ENCODE measurements at places on chromosomes 13 and 19.

- no peak for DNase-seq
Observed at GRCh38 chr13:88086577-88086976, 415.4 kb downstream of the SLITRK5 start.

- DNase-seq = no peak
Observed at GRCh38 chr19:18379803-18380747, 5.9 kb upstream of the GDF15 start.

DNA sequence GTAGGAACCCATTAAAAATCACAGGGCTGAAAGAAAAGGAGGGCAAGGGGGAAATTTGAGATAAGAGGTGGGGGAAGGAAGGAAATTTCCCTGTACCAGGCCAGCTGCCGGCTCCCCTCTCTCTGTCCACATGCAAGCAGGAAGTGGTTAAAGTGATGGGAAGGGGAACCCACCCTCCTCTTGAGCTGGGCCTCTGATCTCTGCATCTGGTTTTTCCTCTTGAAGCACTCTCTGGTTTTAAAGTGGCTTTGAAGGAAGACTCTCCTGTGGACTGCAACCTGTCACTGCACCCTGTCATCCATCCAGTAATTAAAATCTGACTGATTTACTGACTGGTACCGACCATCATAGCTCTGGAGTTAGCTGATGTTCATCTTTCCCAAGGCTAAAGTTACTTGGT, 239.6 kb downstream of the TSHZ3 start:
- DNase-seq = no peak

DNA sequence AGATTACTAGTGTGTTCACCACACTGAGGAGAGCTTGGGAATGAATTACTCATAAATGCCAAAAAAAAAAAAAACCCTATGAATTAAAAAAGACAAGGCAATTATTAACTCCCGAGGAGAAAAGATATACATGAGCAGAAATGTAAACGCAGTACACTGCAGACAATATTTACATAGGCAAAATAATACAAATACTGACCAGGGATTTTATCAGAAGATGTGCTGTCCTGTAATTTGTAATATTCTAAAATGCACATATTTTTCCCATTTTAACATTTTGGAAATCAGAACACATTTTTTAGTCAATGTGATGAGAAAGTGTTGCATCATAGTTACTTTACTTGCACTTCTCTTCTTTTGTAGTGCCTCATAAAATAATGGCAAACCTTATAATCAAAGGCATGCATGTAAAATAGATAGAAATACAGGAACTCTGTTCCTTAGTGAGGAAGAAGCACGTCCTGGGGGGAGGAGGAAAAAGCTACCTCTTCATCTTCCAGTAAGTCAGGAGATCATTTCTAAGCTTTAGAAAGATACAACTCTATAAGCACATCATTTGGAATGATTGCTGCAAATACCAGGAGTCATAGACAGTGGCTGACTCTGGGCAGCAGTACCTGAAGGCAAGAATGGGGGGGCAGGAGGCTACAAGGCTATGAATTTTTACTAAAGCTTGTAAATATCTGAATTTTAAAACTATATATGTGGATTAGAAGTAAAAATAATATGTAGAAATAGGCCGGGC, 46.3 kb upstream of the KATNAL1 start:
- no peak for DNase-seq

GRCh38 chr13:75806117-75806516, 170.0 kb downstream of the LMO7 start:
- no peak for DNase-seq

- DNase-seq = no peak
Observed at GRCh38 chr13:92303428-92303827, 905.0 kb downstream of the GPC5 start.

- no peak for DNase-seq
Observed at GRCh38 chr13:44368599-44369368, 4.8 kb upstream of the SERP2 start.

DNA sequence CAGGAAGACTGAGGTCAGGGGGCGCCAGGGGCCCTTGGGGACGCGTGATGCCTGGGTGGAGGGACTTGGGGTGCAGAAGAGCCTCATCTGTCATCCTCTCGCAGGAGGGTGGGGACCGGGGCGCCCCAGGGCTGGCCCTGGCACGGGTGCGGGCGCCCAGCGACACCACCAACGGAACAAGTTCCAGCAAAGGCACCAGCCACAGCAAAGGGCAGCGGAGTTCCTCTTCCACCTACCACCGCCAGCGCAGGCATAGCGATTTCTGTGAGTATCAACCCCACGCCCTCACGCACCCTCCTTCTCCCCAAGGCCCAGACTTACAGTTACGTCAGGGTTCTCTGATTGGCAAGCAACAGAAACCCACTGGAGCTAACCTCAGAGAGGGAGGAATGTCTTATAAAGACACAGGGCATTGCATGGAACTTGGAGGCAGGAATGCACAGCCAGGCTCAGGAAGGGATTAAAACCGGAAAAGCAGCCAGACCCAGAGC, 29.4 kb downstream of the MARK4 start:
- no peak for DNase-seq

GRCh38 chr13:63285426-63285825, 1869.8 kb upstream of the PCDH20 start:
- DNase-seq = no peak

DNA sequence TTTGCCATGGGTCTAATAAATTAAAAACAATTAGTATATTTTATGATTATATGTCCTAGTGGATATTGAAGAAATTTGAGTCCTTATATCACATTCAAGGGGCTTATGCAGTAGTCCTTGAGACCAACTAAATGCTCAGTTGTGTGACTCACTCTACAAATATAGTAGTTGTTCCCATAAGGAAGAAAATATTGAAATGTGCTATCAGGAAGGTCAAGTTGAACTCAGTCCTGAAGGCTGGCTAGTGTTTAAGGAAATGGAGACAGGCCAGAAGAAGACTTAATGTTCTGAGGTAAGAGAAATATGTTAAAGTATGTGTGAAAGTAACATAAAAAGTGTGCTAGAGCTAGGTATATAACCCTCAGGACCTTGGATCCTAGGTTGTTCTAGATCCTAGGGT, 766.1 kb upstream of the GPC6 start:
- no peak for DNase-seq

DNA sequence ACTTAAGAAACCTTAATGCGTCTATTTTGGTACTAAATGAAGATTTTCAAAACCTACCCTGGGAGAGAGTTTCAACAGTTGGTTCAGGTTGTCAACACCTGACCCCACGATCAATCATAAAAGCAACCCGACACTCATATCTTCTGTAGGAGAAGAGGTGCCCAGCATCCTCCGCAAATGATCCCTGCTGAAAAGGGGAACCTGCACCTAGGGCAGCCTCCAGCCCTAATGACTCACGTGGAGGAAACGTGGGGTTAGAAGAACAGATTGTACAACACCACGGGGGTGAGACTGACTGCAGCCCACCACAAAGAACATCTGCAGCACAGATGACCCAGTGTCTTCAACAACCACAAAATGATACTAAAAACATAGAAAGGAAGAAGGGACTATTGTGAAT, 116.3 kb downstream of the RAB20 start:
- no peak for DNase-seq

- DNase-seq = no peak
Observed at GRCh38 chr13:109974354-109974753, 188.0 kb upstream of the IRS2 start.

- no peak for DNase-seq
Observed at GRCh38 chr13:110484290-110485048, 77.1 kb downstream of the RAB20 start.

- DNase-seq = no peak
Observed at GRCh38 chr13:57569986-57570385, 61.6 kb upstream of the PCDH17 start.

DNA sequence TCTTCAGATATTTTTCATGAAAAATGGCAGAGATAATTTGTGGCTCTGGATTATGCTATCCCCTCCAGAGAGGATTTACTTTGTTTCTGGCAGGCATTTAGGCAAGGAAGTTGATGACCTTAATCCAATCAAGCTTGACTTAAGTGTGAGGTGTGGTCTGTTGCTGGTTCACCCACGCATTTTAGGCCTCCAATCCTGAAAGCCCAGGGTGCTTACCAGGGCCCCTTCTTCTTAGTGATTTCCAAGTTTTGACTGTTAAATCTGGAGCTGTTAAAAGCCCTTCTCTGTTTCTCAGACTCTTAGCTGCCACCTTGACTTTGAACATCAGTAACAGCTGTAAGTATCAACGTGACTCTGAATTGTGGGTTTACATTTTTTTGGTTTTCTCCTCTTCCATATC, 161.8 kb downstream of the DNAJC15 start:
- no peak for DNase-seq

- no peak for DNase-seq
Observed at GRCh38 chr19:54478677-54479266, 5.7 kb upstream of the CDC42EP5 start.

DNA sequence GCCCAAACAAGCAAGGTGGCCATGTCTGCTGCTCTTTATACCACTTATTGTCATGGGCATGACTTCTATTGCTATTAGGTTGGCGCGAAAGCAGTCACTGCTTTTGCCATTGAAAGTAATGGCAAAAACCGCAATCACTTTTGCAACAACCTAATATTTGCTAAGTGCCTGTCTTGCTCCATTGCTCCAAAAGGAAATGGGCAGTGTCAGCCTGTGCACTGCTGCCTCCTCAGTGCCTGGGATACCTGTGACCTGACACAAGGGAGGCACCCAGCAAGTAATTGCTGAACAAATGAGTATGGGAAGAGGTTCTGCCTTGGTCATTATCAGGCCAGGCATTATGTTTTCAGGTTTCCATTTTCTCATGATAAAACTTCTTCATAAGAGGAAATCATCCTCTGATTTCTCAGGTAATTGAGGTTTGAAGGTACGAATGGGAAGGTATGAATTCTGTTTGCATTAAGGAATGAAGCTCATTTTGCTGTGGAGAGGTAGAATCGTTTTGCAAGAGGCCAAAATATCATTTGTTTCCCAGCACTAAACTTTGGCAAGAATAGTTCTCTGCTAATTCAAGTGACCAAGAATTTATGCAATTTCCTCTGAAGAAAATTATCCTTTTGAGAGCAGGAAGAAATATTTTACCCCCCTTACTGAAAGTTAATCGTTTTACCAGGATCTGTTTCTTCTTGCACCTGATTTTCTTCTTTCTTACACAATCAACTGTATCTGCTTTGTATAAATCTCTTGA, 128.4 kb upstream of the SPRY2 start:
- DNase-seq = no peak

- no peak for DNase-seq
Observed at GRCh38 chr19:45419396-45419795, 4.3 kb downstream of the ERCC1 start.

GRCh38 chr13:44763615-44764301, 187.6 kb upstream of the TSC22D1 start:
- no peak for DNase-seq

- DNase-seq = no peak
Observed at GRCh38 chr19:2119921-2120785, 23.4 kb downstream of the IZUMO4 start.

DNA sequence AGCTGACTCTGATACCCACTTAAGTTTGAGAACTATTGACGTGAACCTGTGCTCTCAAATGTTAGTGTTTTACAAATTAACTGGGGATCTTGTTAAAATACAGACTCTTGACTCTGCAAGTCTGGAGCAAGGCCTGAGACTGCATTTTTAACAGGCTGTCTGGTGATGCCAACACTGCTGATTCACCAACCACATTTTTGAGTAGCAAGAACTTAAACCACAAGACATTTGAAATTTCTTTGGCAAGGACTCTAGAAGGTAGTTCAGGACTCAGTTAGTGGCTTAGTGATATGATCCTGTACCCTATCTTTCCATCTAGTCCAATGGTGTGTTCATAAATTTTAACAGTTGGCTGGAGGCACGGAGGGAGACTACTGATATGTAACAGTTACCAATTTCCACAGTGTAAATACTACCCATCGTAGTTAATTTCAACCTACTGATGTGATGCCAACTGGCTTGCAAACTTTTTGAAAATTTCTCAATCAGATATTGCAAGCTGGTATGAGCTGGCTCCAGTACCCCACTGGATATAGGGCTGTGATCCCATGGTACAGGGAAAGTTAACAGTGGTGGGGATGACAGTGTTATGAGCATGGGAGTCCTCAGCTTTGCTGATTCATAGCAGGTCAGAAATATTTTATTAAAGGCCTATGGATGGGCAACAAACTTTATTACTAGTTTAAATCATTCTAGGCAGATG, 255.1 kb downstream of the TBC1D4 start:
- DNase-seq = no peak

- no peak for DNase-seq
Observed at GRCh38 chr19:46546194-46546896, 50.7 kb upstream of the PNMA8B start.

GRCh38 chr19:52464798-52465470, 11.6 kb downstream of the ZNF578 start:
- DNase-seq = no peak

DNA sequence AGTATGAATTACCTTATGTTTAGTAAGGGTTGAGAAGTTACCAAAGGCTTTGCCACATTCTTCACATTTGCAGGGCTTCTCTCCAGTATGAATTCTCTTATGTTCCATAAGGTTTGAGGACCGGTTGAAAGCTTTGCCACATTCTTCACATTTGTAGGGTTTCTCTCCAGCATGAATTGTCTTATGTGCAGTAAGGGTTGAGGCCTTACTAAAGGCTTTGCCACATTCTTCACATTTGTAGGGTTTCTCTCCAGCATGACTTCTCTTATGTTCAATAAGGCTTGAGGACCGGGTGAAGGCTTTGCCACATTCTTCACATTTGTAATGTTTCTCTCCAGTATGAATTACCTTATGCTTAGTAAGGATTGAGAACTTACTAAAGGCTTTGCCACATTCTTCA, 26.7 kb downstream of the ZNF728 start:
- no peak for DNase-seq

GRCh38 chr13:110989331-110989730, 74.5 kb upstream of the ANKRD10 start:
- no peak for DNase-seq

DNA sequence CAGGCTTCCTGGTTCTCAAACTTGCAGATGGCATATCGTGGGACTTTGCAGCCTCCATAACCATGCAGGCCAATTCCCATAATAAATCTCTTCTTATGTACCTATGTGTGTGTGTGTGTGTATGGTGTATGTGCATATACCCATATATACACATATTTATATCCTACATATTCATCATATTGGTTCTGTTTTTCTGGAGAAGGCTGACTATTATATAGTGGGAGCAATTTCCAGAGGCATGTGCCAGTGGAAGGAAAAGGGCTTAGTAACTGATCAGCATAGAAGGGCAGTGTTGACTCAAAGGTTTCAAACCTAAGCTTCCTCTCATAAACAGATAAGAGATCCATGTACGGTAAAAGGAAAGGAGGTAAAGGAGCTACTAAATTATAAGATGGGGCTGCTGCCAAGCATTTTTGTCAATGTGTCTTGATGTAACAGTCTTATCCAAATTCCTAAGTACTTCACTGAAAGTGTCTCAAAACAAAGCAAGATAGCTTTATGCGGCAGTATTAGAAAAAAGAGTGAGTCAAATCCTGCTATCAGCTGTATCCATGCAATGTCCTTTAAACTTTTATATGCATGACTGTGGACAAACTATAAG, 432.1 kb downstream of the TBC1D4 start:
- DNase-seq = no peak
